ENCODE measurements at places on chromosomes 1 and 21.

DNA sequence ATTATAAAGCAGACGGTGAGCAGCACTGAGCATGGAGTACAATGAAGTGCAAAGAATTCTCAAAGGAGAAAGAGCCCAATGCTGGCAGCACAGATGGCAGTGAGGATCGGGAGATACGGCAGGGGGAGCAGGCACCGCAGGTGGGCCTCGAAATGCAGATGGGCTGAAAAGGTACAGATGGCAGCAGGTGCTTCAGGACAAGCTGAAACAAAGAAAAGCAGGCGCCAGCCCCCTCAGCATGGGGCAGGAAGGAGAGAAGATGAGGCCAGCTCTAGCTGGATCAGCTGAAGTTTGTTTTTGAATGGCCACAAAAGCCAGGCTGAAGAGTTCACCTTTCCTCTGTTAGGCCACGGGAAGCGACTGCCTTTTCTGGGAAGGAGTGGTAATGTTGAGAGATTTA, 7.7 kb downstream of the CFAP298 start:
- no peak for DNase-seq

GRCh38 chr21:43270800-43271301, 102.0 kb downstream of the CRYAA start:
- no peak for DNase-seq

DNA sequence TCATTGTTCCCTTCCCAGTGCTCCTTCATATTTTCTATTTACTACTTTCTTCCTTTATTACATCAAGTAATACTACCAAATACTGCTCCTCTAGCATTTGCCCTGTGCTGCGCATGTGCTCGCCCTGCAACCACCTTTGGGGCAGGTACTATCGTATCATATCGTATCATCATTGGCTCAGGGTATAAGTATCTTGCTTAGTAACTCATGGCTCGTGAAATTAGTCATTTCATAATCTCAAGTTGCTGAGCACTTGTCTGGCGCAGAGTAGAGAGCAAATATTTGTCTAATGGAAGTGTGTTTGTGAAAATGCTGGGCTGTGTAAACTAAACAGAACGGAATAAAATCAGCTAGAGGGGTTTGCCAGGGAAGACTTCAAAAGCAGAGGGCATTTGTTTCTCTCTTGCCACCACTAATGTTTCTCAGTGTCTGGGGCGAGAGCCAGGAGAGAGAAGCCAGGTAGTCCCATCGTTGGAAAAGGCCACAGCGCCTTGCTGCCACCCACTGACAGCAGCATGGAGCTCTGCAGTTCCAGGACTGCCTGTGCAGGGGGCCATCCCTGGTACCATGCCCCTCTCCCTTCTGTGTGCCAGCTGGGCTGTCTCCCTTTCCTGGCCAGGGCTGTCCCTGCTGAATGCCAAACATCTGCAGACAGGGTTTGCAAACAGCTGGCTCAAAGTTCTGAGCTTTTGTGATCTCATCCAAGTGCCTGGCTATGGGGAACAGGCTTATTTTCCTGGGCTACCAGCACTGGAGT, 20.0 kb upstream of the CPT2 start:
- no peak for DNase-seq

- no peak for DNase-seq
Measured at GRCh38 chr1:11391886-11392285, 87.1 kb upstream of the DISP3 start.

DNA sequence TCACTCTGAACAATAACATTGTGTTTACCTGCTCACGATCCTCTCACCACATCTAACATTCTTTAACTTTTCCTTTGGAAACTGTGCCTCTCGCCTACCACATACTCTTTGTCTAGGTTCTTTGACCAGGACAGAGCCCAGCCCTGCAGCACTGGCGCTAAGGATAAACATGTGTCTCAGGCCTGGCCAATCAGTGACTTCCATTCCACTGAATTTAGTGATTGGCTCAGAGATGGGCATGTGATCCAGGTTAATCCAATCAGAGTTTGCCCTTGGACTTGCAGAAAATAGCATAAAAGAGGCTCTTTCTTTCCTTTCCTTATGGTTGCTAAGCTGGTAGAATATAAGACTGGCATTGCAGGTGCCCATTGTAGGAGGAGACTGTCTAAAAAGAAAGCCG, 605.7 kb downstream of the MATN1 start:
- no peak for DNase-seq

GRCh38 chr1:200333329-200333728, 76.5 kb downstream of the ZNF281 start:
- DNase-seq, result no peak

- no peak for DNase-seq
Measured at GRCh38 chr1:109896681-109897080, 14.0 kb upstream of the CSF1 start.

GRCh38 chr21:38170283-38170682, 86.5 kb upstream of the KCNJ15 start:
- no peak for DNase-seq

Measured in activated T-cell treated with anti-CD3 and anti-CD28 coated beads for 24 hours (primary cell).